Mucosa of gallbladder (tissue), 1 donor: ENCODE measurements at places on chromosomes 11 and 22. TPM values are rescaled to one million over a fixed set of nuclear protein-coding genes. Genes with fewer than 3 reads are reported as not detected.

DGCR6 gene
- 1.5 TPM for total RNA-seq

NOX4 gene
- total RNA-seq = 1.9 TPM

TMEM191C gene
- total RNA-seq = 2.8 TPM

NNMT gene
- 49.6 TPM for total RNA-seq

LRRC55 gene
- total RNA-seq = 0.09 TPM

PAFAH1B2 gene
- 73.9 TPM for total RNA-seq

RAB30 gene
- total RNA-seq = 13.6 TPM

CRYBA4 gene
- not detected for total RNA-seq

GP1BB gene
- 5.4 TPM for total RNA-seq

RCOR2 gene
- total RNA-seq = 2.7 TPM

GSTT2 gene
- 0.81 TPM for total RNA-seq

AQP11 gene
- 5.5 TPM for total RNA-seq

SHISAL1 gene
- 3.8 TPM for total RNA-seq

GDPD4 gene
- total RNA-seq = not detected

SYT7 gene
- total RNA-seq = 1.5 TPM

SLC22A9 gene
- 0.72 TPM for total RNA-seq

SYCE3 gene
- not detected for total RNA-seq

TP53AIP1 gene
- total RNA-seq = not detected

KCNQ1 gene
- 96.4 TPM for total RNA-seq

DDT gene
- total RNA-seq = 151 TPM

NCF4 gene
- 11.3 TPM for total RNA-seq

CARD18 gene
- not detected for total RNA-seq

POTEH gene
- not detected for total RNA-seq

OR4A16 gene
- not detected for total RNA-seq

CCDC73 gene
- total RNA-seq = not detected

KRTAP5-1 gene
- total RNA-seq = not detected

SHANK3 gene
- total RNA-seq = 21.8 TPM

NUP50 gene
- total RNA-seq = 56.0 TPM

FXYD2 gene
- 1,539 TPM for total RNA-seq

OR52N1 gene
- not detected for total RNA-seq

OR51B2 gene
- total RNA-seq = not detected

SMPD1 gene
- total RNA-seq = 69.7 TPM

OR6T1 gene
- not detected for total RNA-seq

RTN4RL2 gene
- 19.2 TPM for total RNA-seq

GNG3 gene
- total RNA-seq = 0.40 TPM

PKDREJ gene
- 0.32 TPM for total RNA-seq

TRIM48 gene
- total RNA-seq = not detected

TRPC6 gene
- total RNA-seq = 1.5 TPM
